ENCODE measurements at places on chromosomes 16 and 17. TPM values are rescaled to one million over a fixed set of nuclear protein-coding genes. Genes with fewer than 3 reads are reported as not detected.

The PPL gene
- total RNA-seq, result 58.1 TPM

The CES5A gene
- total RNA-seq, result not detected

The DNAAF8 gene
- 2.5 TPM for total RNA-seq

The NPW gene
- total RNA-seq, result 0.91 TPM

The ANKRD40CL gene
- 0.99 TPM for total RNA-seq

The REXO5 gene
- 6.5 TPM for total RNA-seq

- peak; percentile 99 for DNase-seq
These were observed at the start of gene MSRB1 for GRCh38 chr16:1942810-1943726. Gene MSRB1, minus strand, starts transcription at chr16:1943199. Its CDS starts 43 bp downstream, at chr16:1943156.

DNA sequence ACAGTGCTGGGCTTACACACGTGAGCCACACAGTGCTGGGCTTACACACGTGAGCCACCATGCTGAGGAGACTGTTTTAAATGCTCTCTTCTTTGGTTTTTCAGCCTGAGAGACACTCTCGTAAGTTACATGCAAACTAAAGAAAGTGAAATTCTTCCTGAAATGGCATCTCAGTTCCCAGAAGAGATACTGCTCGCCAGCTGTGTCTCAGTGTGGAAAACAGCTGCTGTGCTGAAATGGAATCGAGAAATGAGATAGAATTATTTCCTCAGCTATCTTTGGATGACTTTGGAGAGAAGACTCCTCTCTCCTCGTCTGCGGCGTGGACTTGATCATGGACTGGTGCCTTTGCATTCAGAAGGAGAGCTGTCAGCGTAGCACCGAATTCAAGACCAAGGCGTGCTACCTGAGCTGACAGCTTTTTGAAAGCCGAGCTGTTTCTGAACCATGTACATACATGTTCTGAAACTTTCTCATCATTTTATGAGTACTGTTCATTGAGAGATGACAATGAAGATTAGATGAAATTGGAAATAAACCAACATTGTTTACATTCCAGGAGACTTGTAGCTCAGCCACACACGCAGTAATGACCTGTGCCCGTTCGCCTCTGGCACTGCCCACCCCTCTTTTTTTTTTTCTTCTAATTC is 21.6 kb upstream of the ENDOV start:
- DNase-seq, result no peak

DNA sequence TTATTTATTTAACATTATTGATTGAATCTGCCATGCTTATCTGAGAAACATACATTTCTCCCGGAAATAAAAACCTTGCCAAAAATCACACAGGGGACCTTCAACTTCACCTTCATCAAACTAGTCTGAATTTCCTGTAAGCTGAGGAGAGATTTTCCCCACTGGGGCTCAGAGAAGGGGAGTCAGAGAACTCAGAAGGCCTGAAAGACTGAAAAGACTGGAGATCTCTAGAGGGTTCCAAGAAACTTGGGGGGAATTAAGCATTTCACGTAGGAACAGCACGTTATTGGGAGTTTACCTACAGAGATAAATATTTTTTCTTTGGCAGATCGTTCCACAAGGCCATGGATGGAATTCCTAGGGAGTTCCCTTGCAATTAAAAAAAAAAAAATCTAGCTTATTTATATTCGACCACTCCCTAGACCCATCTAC is 528 bp upstream of the NOL11 start:
- DNase-seq, result no peak

DNA sequence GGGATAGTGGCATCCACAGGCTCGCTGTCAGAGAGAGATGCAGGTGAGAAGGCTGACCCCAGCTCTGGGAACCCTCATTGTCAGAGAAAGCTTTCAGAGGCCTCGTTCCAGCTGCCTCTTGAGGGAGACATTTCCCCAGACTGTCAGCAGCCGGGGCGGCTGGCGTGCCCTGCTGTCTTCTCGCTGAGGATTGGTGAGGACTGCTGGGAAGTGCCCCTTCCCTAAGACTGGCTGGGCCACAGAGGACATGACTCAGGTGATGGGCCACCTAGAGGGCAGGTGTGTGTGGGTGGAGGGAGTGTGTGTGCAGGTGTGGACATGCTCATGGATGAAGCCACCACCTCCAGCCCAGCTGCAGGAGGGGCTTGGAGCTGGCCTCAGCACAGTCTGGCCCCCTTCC is 25.3 kb downstream of the SPACA3 start:
- no peak for DNase-seq

DNA sequence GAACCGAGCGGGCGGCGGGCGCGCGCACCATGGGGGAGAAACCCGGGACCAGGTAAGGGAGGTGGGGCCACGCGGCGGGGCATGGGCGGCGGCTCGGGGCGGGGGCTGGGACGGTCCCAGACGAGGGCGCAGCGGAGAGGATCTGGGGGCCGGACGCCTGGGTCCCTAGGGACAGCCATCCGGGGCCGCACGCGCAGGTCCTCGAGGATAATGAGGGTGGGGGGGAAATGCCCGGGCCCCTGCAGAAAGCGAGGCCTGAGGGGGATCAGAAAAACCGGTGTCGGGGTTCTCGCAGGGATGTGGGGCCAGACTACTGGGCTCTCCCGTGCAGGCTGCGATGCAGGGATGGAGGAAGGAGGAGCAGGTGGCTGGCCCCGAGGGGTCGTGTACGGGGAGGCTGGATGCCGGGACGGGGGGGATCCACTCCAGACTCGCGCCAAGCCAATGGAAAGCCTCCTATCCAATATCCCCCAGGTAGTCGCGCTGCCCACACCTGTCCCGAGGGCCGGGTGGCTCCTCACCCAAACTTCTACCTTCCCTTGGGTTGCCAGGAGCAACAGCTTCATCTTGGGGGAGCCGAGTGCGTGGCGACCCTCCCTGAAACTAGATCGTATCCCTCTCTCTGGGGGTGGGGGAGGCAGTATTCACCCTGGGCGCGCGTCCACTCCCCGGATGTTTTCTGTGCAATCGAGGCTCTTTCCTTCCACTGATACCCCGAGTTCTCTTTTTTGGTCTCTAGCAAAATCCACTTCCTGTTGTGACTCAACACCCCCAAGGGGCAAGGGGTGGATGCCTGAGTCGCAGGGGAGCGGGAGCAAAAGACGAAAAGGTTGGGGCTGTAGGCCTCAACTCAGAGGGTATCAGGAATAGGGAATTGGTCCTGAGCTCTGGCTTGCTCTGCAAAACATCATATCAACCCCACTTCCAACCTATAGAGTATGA is 532 bp downstream of the ARRB2 start:
- DNase-seq, result no peak

DNA sequence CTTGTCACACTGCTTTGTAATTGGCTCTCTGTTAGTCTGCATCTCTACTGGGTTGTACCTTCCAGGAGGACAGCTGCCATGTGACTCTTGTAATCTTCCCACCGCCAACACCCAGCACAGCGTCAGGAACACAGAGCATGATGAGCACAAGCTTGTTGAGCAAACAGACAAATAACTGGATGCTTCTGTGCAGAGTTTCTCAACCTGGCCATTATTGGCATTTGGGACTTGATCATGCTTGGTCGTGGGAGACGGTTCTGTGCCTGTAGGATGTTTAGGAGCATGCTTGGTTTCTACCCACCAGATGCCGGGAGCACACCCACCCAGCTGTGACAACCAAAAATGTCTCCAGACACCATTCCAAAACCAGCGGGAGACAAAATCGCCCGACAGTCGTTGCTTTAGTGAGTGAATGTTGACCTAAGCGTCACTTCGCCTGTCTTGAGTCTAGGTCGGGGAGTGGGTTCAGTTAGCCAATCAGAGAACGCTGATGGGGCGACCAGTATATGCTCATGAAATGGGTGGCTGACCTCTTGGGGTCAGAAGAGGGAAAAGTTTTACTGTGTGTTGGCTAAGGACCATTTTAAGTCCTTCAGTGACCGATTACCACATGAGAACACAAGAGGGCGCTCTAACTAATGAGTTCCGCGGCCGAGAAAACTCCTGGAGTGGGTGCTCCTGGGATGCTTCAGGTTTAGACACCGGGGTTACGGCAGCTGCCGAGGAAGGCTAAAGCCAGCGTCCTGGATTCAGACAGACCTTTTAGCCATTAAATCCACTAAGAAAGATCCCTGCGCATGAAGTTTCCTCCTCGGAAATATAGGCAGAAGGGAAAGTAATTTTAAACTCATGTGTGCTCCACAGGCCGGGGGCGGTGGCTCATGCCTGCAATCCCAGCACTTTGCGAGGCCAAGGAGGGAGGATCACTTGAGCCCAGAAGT is 57.8 kb upstream of the TEX2 start:
- DNase-seq, result peak; percentile 92

- DNase-seq, result no peak
These were observed 65.7 kb downstream of the KANSL1 start for GRCh38 chr17:46127524-46127923.

All from HT-29 (cell line).